ENCODE measurements at places on chromosomes 16 and 17. TPM values are rescaled to one million over a fixed set of nuclear protein-coding genes. Genes with fewer than 3 reads are reported as not detected.

Gene ESRP2
- total RNA-seq = 0.34 TPM

Gene CPHXL2
- total RNA-seq = not detected

Gene CCDC78
- 8.3 TPM for total RNA-seq

Gene RUNDC3A
- total RNA-seq = 0.16 TPM

Gene TMEM204
- 17.2 TPM for total RNA-seq

Gene AHSP
- not detected for total RNA-seq

Gene HMOX2
- total RNA-seq = 75.2 TPM

Gene CTRB1
- not detected for total RNA-seq

Gene NPIPA2
- 5.1 TPM for total RNA-seq

Gene SPIRE2
- 1.9 TPM for total RNA-seq

Gene CFDP1
- total RNA-seq = 33.5 TPM

Gene FAM83G
- total RNA-seq = 14.0 TPM

Gene KPNA2
- total RNA-seq = 247 TPM

Gene CNGB1
- total RNA-seq = not detected

Gene CES4A
- total RNA-seq = 29.8 TPM

Gene WNT9B
- total RNA-seq = not detected

Gene GRAPL
- 5.3 TPM for total RNA-seq

Gene CDC6
- 133 TPM for total RNA-seq

Gene VPS35L
- total RNA-seq = 44.3 TPM

Gene ABI3
- total RNA-seq = 28.5 TPM

Gene KCNJ2
- total RNA-seq = 0.11 TPM

Gene SRCIN1
- 0.14 TPM for total RNA-seq

Gene CSF3
- not detected for total RNA-seq

Gene CLEC19A
- not detected for total RNA-seq

Gene VPS35
- 90.5 TPM for total RNA-seq

Gene AIPL1
- total RNA-seq = not detected

Gene TNRC6C
- total RNA-seq = 18.4 TPM

Gene STH
- total RNA-seq = not detected

Gene CRHR1
- total RNA-seq = not detected

Gene CA5A
- not detected for total RNA-seq

Gene GCGR
- not detected for total RNA-seq

Gene GDPD1
- total RNA-seq = 2.7 TPM
